Hematopoietic multipotent progenitor cell treated with erythropoietin and hydrocortisone succinate and interleukin-3 and kit ligand, for 8 days (in vitro differentiated cells): ENCODE measurements at places on chromosomes 13 and 19.

DNA sequence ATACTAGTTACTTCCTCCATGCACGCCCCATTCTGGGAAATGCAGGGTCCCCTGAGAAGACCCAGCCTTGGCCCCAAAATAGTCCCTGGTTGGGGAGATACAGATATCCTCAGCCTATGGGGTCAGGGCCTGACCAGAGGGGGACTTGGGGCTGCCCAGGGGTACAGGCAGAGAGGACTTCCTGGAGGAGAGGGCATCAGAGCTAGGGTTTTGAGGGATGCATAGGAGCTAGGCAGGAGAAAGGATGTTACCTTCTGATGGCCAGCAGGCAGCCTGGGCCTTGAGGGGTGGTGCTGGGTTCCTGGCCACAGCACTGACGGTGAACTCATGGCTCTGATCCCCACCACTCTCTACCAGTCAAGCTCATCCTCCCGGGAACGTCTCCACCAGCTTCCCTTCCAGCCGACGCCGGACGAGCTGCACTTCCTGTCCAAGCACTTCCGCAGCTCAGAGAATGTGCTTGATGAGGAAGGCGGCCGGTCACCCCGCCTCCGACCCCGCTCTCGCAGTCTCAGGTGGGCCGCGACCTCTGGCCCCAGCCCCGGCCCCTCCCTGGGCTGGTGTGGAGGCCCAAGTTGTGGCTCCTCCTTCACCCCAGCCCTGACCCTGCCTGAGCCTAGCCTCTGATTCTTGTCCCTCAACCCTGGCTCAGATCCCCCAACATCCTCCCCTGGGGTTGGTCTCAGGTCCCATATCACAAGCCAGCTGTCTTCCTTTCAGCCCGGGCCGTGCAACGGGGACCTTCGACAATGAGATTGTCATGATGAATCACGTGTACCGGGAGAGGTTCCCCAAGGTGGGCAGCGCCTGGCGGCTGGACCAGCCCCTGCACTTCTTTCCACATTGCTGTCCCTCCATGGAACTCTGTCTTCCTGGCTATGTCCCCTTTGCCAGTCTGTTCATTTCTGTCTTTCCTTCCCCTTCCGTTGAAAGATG, 25.6 kb downstream of the MAST3 start:
- DNase-seq: no peak

DNA sequence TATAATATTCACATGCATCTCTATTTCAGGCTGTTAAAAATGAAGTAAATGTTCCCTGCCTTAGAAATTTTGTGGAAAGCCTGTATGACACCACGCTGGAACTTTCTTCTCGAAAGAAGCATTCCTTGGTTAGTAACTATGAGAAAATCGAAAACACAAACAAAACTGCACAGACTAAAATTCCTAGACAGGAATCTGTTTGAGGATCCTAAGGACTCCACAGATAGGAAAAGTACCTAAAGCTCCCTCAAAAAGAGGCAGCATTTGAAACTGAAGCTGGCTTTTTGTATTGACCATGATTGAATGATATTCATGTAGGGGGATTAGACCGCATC, 103.4 kb downstream of the FRY start:
- no peak for DNase-seq

DNA sequence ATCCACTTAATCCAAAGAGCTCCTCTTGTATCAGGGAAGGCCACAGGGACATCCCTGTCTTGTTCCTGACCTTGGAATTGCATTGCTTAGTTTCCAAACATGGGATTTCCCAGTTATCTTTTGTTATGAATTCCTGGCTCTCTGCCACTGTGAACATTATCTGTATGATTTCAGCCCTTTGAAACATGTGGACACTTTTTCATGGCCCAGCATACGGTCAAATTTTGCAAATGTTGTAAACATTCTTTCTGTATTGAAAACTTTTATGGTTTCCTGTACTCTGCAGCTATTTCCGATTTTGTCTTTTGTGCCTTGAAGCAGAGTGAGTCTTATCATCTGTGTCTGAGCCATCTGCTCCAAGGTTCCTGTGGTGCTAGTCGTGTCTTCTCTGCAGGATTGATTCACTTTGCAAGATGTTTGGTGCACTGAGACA, 4.5 kb upstream of the CFAP97D2 start:
- peak; percentile 56 for DNase-seq

- DNase-seq: no peak
Observed at GRCh38 chr13:98619556-98619955, 42.6 kb upstream of the STK24 start.

GRCh38 chr13:113724780-113725315, 34.2 kb upstream of the TMEM255B start:
- DNase-seq: peak; percentile 53

DNA sequence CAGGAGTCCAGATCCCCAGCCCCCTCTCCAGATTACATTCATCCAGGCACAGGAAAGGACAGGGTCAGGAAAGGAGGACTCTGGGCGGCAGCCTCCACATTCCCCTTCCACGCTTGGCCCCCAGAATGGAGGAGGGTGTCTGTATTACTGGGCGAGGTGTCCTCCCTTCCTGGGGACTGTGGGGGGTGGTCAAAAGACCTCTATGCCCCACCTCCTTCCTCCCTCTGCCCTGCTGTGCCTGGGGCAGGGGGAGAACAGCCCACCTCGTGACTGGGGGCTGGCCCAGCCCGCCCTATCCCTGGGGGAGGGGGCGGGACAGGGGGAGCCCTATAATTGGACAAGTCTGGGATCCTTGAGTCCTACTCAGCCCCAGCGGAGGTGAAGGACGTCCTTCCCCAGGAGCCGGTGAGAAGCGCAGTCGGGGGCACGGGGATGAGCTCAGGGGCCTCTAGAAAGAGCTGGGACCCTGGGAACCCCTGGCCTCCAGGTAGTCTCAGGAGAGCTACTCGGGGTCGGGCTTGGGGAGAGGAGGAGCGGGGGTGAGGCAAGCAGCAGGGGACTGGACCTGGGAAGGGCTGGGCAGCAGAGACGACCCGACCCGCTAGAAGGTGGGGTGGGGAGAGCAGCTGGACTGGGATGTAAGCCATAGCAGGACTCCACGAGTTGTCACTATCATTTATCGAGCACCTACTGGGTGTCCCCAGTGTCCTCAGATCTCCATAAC, at the start of gene APOE:
APOE (plus strand) TSS at position 360 of the 724 bp plus-strand sequence. CDS start 829 bp downstream, outside the sequence.
- DNase-seq: peak; percentile 43

DNA sequence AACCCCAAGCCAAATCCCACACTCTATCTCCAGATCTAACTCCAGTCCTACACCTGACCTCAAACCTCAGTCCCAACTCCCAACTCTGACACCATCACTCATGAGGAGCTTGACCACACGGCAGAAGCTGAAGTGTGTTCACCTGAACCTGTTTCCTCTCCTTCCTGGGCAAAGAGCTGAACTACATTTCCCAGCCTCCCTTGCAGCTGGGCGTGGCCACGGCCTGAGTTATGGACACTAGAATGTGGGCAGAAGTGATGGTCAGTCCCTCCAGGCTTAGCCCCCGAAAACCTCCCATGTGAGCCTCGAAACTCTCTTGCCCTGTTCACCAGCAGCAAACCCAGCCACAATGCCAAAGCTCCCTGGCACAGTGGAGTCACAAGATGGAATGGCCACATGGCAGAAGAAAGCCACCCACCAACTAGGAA, 19.5 kb upstream of the MEIS3 start:
- no peak for DNase-seq

GRCh38 chr19:9008667-9009066, 1.5 kb downstream of the MUC16 start:
- DNase-seq: no peak

DNA sequence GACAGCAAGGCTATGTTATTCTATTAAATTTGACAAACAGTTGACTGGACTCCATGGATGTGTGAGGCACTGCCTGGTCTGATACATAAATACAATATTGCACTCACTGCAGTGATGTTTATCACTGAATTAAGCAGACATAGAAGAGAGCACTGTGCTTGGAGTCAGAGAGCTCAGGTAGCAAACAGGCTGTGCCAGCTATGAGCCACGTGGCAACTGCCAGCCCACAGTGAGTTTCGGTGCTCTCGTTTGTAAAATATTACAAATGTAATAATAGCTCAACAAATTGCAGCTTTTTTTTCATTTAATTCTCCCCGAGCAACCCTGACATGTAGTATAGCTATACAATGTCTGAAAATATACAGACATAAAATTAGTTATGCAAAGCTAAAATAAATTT, 237.3 kb downstream of the NALCN start:
- no peak for DNase-seq

DNA sequence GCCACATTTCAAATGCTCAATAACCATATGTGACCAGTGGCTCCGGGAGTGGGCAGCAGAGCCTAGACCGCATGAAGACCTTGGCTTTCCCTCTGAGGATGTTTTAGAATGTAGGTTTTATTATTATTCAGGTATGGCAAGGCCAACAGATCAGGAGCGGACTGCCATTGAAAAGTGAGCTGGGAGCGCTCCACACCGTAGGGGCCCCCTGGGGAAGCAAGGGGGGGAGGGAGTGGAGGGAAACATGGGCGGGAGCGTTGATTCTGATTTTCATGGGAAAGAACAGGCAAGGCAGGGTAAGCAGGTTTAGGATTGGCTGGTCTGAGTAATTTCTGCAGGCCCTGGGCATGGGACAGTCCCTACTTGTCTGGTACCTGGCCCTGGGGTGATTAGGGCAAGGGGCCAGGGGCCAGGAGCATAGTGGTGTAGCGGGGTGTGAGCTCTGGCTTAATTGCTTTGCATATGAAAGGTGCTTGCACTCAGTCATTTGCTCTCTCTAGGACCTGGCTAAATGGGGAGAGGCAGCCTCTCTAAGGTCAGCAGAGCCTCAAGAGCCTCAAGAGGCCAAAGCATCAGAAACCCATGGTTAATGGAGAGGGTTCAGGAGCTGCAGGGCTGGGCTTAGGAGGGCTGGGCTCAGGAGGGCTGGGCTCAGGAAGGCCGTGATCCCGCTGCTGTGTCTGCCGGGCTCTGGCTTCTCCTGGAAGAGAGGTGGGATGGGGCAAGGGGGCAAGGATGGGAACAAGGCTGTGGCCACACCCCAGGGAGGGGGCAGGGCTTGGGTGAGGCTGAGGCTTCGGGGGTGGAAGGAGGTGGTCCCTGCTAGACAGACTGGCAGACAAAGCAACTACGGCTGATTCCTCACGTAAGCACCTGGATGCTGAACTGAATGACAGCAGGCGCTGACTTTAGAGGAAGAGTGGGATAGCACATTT, 82.0 kb upstream of the WASF3 start:
- DNase-seq: no peak

DNA sequence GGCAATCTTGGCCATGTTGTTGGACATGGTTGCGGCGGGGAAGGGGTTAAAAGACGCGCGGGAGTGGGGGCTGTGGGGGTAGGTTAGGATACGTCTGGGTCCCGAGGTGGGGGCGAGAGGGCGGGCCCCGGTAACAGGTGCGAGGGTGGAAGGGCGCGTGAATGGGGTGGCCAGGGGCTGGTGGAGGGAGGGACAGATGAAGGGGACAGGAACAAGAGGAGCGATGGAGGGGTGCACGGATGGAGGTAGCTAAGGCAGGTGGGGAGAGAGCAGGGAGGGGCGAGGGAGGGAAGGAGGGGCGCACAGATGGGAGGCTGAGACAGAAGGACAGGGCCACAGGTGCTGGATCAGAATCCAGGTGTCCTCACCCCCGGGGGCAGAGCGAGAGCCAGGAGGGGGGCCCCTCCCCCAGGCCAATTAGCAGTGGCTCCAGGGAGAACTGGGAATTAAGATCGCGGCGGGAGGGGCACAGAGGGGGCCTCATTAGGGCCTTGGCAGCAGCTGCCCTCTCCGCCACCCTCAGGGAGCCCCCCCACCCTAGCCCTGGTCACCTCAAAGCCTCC, 1.3 kb downstream of the GNG8 start:
- DNase-seq: no peak

DNA sequence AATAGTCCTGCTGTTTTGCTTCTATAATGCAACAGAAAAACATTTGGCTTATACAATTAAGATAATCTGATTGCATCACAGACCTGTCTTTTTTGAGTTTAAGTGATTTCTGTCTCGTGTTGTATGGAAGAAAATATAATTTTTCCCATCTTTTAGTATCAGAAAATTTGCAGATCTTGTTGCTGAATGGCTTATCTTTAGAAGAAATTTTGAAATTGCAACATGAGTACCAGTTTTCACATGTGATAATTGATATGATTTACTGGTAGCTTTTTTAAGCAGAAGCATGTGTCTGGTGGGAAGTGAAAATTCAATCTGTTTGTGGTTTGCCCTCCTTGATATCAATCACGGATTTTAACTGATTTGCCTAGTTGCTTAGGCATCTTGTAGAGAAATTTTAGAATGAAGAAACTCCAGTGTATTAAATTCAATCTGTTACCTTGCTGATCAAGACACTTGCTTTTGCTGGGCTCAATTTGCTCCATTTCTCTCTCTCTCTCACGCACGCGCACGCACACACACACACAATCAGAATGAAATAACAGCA, 89.8 kb upstream of the MYCBP2 start:
- no peak for DNase-seq

GRCh38 chr13:104011505-104012241, 945.5 kb upstream of the SLC10A2 start:
- no peak for DNase-seq

- DNase-seq: no peak
Observed at GRCh38 chr13:44396701-44397580, 23.3 kb downstream of the SERP2 start.

DNA sequence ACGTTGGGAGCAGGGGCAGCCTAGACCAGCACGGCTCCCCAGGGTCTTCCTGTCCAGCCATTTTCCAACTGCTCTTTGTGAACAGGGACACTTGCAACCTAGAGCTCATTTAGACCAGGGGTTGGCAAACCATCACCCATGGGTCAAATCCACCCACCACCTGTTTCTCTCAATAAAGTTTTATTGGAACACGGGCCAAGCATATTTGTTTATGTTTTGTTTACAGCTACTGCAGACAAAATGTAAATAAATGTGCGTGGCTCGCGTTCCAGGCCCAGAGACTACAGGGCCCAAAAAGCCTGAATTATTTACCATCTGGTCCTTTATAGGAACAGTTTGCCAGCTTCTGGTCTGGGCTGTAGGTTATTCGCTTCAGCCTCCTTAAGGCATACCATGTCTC, 13.3 kb upstream of the EMC10 start:
- DNase-seq: no peak

- no peak for DNase-seq
Observed at GRCh38 chr13:33322543-33322809, 36.9 kb upstream of the STARD13 start.

DNA sequence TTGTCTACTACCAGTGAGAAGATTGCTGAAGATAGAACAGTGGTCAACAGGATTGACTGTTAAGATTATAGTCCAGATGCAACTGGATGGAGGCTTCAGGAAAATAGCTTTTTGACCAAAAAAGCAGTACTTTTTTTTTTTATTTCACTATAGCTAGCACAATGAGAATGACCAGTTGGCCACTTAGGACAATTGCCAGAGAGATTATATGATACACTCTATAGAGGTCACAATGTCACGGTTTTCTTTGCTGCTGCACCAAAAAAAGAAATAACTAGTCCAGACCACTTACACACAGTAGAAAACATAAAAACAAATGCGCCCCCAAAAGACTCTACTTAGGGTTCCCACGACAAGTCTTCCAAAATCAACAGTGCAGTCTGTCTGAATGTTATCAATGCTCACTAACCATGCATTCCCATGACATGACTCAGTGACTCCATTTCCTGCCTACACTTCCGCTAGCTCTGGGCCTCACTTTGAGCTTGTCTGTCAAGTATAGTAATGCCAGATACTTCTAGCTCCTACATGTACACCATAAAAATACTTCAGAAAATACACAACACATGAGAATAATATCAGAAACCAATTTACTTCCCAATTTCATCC, 209.1 kb upstream of the STARD13 start:
- DNase-seq: peak; percentile 20
